ENCODE measurements at places on chromosomes 11 and 22.

DNA sequence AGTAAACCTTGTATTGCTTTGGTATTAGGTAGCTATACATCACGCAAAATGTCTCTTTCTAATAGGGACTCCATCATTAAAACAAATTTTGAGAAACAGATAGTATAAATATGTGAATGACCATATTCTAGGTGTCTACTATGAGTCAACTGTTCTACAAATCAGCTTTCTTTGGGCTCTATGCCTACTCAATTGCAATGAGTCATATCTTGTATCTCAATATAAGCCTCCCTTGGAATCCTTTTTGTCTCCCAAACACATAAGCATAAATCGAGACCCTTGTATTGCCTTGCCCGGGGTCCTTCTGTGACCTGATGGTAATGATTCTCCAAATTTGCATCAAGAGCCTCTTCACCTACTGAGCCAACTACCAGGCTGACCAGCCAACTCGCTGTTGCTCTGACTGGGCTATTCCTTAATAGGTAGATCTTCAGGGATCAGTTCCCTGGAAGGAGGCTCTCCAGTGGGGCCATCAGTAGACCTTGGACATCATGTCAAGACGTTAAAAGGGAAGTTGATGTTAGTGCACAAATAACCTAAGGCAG, 22.2 kb downstream of the BLID start:
- no peak for DNase-seq

DNA sequence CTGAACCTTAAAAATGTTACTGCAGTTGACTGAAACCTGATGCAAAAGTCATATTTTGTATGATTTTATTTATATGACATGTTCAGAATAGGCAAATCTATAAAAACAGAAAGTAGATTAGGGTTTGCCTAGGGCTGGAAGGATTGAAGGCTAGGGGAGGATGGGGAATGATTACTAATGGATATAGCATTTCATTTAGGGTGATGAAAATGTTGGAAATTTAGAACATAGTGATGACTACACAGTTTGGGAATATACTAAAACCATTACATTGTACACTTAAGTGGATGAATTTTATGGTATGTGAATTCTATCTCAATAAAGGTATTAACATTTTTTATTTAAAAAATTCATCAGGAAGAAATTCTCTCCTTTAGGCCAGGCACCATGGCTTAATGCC, 22.9 kb upstream of the PAFAH1B2 start:
- no peak for DNase-seq

- DNase-seq: no peak
Measured at GRCh38 chr22:48210812-48211211, 1448.4 kb downstream of the TBC1D22A start.

DNA sequence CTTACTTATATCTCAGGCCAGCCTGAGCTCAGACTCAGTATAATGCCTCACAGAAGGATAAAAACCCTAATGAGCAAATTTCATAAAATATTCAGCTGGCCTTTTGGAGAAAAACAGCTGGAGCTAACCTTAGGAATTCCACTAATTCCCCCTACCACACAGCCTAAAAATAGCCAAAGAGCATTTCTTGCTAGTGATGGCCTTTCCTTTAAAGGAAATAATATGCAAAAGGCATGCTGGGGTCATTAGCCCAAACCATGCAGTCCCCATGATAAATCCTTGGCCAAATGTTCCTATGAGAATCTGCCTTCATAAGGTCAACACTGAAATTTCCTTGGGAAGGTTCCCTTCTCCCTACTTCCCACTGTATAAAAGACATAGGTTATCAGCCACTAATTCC, 38.2 kb downstream of the SYTL2 start:
- DNase-seq: no peak

DNA sequence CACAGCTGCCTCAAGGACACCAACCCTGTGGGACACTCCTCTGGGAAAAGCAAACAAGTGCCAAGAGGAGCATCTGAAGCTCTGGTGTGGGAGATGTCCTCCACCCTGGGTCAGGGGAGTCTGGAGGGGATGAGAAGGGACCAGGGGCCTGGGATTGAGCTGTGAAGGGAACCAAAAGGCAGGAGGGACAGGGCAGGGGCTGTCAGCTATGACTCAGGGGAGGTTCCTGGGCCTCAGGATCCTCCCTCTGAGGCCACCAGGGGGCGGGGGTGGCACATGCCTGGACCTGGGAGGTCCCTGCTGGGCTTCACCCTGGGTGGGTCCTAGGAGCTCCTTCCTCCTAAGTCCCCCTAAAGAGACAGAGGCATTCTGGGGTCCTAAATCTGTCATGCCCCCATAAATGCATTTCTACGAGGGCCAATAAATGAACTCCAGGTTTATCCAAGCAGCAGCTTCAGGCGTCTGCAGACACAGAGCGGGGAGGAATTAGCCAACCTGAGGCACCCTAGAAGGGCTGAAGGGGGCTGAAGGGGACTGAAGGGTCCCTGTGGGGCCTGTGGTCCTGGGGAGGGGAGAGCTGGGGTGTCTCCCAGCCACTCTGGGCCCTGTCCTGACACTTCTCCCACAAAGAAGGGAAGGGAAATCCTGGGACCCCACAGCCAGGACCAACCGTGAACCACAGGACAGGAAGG, 31.9 kb upstream of the IGLL5 start:
- DNase-seq: peak; percentile 18
